ENCODE measurements at places on chromosomes 2 and 18. TPM values are rescaled to one million over a fixed set of nuclear protein-coding genes. Genes with fewer than 3 reads are reported as not detected.

Gene ITGB6
- not detected for total RNA-seq

Gene MC4R
- not detected for total RNA-seq

Gene TUBA3D
- not detected for total RNA-seq

GRCh38 chr2:12057436-12058166 lies 311.2 kb downstream of the LPIN1 start:
- DNase-seq = no peak

All from CD4-positive, CD25-positive, alpha-beta regulatory T cell (primary cell).